GM04503 (cell line): ENCODE measurements at places on chromosomes 11 and 22.
A peak's percentile ranks its signal among the peaks of the same experiment; 100 is the strongest.

- no peak for DNase-seq
Measured at GRCh38 chr11:99257131-99257530, 236.4 kb downstream of the CNTN5 start.

- no peak for DNase-seq
Measured at GRCh38 chr22:41713004-41713403, 13.7 kb downstream of the MEI1 start.

- no peak for DNase-seq
Measured at GRCh38 chr11:92681586-92681985, 287.9 kb upstream of the MTNR1B start.

DNA sequence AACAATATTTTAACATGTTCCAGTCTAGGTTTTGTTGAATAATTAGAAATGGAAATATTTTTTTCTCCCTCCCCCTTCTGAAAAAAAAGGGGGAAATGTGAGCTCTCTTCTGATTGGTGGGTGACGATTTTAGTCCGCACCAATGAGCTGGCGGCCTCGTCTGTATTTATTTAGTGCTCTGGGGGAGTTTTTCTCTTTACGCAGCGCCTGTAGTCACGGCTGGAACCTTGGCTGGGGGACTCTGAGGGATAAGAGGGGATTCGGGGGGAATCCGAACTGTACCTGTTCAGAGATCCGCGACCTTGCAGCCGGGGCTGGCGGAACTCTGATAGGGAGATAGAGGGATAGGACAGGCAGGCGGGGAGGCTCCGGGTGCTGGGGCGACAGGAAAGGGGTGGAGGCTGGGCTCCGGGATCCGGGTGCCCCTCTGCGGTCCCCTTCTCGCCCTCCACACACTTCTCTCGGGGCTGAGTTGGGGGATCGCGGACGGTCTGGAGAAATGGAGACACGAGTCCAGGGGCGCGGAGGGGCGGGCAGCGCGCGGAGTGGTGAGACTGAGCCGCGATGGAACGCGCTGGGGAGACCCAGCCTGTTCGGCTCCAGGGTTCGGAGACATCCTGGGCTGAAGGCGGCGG lies 99.7 kb upstream of the HSD17B12 start:
- no peak for DNase-seq

DNA sequence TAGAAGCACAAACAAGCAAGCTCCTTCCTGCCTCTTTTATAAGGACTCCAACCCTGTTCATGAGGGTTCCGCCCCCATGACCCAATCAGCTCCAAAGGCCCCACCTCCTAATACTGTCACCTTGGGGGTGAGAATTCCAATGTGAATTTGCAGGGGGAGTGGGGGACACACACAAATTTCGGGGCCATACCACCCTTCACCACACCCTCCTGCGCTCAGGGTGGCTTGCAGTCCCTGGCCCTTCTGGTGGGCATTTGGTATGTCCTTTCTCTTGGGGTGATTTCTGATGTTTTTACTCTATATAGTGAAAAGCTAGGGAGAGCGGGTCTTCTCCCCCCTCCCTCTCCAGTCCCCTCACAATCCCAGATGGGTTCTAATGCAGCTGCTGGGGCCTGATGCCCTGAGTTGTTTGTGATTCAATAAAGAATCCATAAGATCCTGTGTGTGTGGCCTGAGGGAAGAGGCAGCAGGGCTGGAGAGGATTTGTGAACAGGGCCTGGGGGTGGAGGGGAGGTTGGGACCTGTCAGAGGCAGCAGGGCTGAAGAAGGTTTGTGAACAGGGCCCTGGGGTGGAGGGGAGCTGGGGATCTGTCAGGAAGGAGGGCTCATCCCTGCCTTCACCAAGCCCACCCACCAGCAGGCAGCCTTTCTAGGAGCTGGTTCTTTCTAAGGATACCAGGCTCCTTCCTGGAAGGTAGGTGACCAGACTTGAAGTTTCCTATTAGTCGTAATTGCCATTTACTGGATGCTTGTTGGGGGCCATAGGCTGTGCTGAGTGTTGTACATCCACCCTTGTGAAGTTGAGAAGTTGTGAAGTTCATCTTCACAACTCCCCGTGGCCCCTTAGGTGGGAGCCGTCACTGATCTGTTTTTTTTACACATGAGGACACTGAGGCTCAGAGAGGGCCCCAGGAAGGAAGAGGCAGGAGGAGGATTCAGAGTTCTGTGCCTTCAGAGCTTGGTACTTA lies 7.9 kb downstream of the SLC35C1 start:
- no peak for DNase-seq

DNA sequence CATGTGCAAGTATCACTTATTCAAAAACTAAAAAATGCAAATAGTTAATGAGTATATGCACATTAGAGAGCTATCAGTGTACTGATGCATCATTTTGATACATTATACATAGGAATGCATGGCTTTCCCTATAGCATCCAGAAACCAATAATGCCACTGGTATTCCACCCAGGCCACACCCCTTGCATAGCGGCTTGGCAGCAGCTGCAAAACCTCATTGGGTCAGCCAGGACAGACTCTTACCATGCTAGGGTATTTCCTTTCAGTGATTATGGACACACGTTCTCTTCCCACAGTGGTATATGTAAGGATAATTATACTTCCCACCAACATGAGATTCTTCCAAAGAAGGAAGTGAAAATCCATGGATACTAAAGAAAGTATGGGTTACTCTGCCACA lies 145.9 kb upstream of the PITPNB start:
- DNase-seq, result no peak

DNA sequence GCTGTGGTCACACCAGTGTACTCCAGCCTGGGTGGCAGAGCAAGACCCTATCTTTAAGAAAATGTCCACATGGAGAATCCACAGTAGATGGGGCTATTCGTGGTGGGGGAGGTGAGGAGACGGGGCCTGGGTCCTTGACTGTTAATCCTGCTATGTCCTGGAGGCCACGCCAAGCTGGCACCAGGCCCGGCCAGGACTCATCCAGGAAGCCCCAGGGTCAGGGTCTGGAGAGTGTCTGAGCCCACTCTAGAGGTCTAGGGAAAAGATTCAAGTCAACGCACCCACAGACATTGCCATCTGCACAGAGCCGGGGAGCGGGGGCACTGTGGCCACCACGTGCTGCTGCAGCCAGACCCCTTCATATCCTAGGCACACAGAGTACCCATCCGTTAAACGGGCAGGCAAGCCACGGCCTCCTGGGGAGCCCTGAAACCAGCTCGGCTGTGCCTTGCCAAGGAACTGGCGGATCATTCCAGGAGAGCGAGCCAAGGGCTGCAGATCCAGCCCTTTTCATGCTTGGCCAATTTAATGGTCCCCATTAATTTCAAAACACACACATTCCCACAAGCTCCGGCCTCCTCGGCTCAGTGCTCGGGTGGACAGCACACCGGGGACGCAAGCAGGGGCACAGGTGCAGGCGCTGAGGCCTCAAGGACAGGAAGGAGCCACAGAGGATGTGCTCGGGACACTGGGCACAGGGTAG lies 24.7 kb downstream of the MACROD1 start:
- DNase-seq, result no peak

DNA sequence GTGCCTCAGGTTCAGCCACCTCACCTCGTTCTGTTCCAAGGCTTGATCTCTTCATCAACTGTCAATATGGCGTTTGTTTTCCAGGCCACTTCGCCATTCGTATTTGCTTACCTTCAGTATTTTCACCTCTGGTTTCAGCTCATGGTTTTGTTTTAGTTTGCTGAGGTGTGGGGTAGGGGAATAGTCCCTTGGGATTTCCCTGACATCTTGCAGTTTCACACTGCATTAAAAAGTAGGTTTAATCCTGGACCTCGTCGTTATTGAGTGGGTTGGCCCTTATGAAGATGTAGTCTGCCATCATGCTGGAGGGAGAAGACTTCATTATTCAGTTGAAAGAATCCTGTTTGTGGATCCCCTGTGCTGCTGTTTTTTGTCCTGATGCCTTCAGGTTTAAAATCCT lies 46.0 kb downstream of the C11orf91 start:
- DNase-seq, result no peak

- DNase-seq, result no peak
Measured at GRCh38 chr11:120577041-120577440, 65.5 kb downstream of the GRIK4 start.

- DNase-seq, result no peak
Measured at GRCh38 chr11:128905345-128906184, 14.4 kb downstream of the KCNJ5 start.

- DNase-seq, result no peak
Measured at GRCh38 chr22:50606165-50606945, 5.8 kb downstream of the MAPK8IP2 start.

GRCh38 chr11:15937601-15938120 lies 418.7 kb downstream of the SOX6 start:
- no peak for DNase-seq

GRCh38 chr22:43118953-43119458 lies 8.5 kb downstream of the BIK start:
- DNase-seq, result no peak

DNA sequence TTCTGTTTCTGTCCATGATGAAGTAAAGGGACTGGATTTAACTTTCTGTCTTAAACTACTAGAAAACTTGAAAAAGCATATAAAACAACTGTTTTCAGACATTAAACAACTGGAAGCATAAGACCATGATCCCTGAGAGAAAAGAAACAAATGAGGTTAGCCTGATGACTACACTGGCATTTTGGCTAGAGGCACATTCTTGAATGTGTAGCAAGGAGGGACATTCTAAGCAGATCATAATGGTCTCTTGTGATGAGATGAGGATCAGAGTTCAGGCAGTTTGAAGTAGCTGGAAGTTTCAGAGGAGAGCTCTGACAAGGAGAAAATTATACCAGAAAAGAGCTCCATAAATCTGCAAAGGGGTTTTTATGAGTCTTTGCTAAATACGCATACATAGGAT lies 75.4 kb downstream of the AASDHPPT start:
- DNase-seq, result no peak

GRCh38 chr11:84437071-84437980 lies 1151.2 kb upstream of the CCDC90B start:
- DNase-seq, result no peak

GRCh38 chr11:63573881-63574855 lies 11.0 kb upstream of the PLAAT2 start:
- no peak for DNase-seq

- peak; percentile 63 for DNase-seq
Measured at GRCh38 chr11:80958361-80958760, 1517.5 kb upstream of the TENM4 start.

DNA sequence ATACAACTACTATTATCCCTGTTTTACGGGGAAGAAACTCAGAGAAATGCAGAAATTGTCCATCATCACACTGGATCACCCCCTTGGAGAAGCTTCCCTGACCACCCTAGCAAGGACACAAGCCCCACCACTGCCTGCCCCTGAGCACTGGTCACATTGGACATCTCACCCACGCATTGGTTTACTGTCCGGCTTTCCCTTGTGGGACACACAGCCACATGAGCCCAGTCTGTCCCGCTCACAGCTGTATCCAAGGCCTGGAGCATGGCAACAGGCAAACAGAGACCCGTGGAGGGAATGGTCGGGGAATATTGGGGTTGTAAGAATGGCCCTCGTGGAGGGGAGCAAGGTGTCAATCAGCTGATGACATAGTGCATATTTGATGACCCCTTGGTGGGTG lies 42.7 kb upstream of the FGF3 start:
- no peak for DNase-seq

DNA sequence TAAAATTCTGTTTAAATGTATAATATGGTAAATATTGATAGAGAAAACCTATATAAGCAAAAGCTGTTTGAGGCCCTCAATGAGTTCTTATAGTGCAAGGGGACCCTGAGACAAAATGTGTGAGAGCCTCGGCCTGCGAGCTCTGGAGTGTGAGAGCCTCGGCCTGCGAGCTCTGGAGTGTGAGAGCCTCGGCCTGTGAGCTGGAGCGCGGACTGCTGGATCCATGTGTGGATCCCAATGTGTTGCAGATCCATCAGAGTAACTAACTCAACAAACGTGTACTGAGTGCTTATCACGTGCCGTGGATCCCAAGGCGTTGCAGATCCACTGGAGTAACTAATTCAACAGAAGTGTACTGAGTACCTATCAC lies 6.0 kb downstream of the RTL6 start:
- DNase-seq, result no peak

DNA sequence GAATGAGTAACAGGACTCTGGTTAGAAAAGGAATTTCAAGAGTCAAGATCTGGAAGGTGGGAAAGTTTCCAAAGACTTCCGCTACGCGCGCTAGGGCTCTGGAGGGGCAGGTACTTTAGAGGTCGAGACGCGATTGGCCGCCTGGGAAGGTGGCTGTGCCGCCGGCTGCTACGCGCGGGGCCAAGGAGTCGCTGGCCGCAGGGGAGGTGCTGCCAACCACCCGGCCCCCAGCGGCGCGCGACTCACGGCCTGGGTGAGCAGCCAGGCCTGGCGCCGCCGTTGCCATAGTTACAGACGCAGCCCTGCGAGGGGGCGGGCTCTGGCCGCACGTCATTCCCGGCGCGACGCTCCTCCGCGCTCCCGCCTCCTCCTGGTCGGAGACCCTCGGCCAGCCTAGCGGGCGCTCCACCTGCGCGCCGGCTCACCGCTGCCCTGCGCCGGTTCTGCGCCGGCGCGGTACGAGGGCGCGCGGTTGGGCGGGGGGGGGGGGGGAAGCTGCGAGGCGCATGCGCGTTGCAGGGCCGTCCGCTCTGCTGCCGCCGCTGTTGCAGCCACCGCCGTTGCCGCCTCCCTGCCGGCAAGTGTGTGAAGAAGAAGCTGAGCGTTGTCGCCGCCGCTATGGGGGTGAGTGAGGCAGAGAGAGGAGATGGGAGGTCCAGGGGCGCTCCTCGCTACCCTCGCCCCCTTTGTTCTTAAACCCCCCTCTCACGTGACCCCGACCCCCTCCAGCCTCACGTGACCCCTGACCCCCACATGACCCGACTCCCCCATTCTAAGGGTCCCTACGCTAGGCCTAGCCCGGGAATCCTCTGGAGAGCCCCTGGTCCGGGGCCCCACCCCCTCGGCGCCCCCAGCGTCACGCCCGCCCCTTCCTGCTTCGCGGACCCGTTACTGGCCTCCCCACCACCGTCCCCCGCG lies at the start of gene NAA40:
Gene NAA40 (plus strand): TSS at position 524 of the 918 bp plus-strand sequence. CDS start 95 bp downstream, at position 619.
- peak; percentile 59 for DNase-seq

GRCh38 chr22:41998361-41999261 lies at the start of gene WBP2NL:
Gene WBP2NL (plus strand): TSS chr22:41998788. CDS start chr22:41998819, 31 bp downstream.
- peak; percentile 29 for DNase-seq

DNA sequence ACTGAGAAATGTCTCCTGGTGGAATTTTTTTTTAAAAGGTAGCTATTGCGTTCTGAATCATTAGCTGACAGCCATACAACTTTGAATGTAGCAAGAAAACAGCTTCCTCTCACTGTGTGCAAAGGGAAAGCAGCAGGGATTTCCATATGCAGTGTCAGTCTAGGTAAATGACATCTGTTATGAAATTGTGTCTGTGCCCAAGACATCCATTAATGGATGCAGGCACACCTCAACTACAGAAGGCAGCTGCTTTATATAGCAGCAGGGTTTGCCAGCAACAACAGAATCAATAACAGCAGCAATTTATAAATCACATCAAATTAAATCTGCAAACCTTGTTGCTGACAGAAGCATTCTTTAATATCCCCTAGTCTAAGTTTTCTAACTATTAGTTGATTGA lies 745.3 kb upstream of the RAG2 start:
- DNase-seq, result no peak

- DNase-seq, result no peak
Measured at GRCh38 chr11:134559602-134559962, 147.5 kb upstream of the B3GAT1 start.
